ENCODE measurements at places on chromosomes 3 and 15.

DNA sequence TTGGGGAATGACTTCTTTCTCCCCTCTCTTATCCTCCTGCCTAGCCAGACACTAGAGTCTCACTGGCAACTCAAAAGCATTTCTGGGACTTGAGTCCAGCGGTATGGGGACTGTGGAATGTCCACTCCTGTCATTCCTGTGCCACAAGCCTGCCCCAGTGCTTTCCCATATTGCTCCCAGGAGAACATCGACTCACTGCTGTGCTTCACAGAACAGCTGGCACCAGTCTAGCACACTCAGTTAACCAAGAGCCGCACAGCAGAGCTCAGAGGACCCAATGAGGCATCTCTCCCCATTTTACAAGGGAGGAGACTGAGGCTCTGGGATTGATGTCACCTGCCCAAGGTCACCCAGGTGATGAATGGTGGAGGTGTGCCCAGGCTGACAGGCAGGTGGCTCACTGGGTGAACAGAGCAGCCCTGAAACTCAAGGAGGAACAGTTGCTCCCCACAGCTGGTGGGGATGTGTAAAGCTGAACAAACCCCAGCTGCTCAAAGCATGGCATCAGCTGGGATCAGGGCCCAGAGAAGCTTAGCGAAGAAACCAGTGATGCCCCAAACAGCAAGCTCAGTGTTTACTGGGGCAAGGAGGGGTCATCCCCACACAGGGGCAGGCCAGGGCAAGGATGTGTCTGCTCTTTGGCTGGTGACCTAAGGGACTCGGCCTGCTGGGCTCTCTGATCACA, 35.4 kb upstream of the DUSP7 start:
- DNase-seq = no peak

GRCh38 chr3:196555295-196555694, 13.1 kb downstream of the WDR53 start:
- no peak for DNase-seq

- no peak for DNase-seq
These were observed 17.1 kb downstream of the PCNP start for GRCh38 chr3:101591071-101591470.

GRCh38 chr3:37800022-37800551, 61.6 kb upstream of the CTDSPL start:
- no peak for DNase-seq

DNA sequence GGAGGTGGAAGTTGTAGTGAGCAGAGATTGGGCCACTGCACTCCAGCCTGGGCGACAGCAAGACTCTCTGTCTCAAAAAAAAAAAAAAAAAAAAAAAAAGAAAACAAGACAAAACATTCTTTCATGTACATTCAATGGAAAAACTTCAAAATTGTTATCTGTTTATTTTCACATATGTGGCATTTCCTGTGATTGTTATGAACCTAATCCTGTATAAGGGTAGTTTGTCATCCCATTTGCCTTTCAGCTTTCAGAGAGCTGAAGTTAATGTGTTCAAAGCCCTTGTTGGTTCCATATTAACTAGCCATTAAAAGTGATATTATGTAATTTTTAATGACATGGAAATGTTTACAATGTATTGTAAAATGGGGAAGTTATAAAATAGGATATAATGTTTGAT, 17.3 kb upstream of the NCK1 start:
- DNase-seq = no peak

GRCh38 chr3:17032407-17033034, 147.8 kb downstream of the PLCL2 start:
- no peak for DNase-seq

- no peak for DNase-seq
These were observed 86.6 kb downstream of the NR2F2 start for GRCh38 chr15:96416934-96417759.

GRCh38 chr3:187183903-187184302, 13.4 kb upstream of the RTP1 start:
- no peak for DNase-seq

GRCh38 chr3:127325629-127325961, 37.7 kb upstream of the PRR20G start:
- no peak for DNase-seq

DNA sequence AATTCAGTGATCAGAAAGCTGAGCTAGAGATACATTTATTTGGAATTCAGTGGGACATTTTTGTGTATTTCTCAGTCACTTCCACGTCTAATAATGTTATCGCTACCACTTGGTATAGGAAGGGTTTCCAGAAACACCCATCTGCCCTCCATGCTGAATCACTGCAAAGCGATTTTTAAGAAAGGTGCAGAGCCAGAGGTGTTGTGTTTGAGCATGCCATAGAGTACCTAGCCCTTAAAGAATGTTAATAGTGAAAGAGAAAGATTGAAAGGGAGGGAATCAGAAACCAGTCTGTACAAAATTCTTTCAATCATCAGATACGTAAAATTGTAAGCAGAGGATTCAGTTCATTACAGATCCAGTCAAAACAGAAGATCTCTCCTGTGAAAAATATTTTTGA, 80.1 kb upstream of the ARL6 start:
- no peak for DNase-seq

GRCh38 chr3:30281526-30281925, 324.9 kb upstream of the TGFBR2 start:
- DNase-seq = no peak

DNA sequence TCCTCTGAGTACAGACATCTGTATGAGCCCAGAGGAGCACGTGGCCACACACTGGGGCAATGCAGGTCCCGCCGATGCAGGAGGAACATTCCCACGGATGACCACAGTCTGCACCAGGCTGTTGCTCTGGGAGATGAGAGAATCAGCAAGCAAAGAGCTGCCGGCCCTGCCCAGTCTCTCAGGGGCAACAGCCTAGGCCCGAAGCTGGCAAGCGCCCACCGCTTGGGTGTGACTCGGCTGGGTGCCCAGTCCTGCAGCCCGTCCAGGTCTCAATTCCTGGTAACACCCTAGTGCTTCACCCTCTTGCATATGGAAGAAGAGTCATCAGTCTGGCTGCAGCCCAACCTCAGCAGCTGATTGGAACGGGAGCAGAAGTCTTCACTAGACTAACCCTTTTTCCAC, 153.7 kb upstream of the HES1 start:
- no peak for DNase-seq

DNA sequence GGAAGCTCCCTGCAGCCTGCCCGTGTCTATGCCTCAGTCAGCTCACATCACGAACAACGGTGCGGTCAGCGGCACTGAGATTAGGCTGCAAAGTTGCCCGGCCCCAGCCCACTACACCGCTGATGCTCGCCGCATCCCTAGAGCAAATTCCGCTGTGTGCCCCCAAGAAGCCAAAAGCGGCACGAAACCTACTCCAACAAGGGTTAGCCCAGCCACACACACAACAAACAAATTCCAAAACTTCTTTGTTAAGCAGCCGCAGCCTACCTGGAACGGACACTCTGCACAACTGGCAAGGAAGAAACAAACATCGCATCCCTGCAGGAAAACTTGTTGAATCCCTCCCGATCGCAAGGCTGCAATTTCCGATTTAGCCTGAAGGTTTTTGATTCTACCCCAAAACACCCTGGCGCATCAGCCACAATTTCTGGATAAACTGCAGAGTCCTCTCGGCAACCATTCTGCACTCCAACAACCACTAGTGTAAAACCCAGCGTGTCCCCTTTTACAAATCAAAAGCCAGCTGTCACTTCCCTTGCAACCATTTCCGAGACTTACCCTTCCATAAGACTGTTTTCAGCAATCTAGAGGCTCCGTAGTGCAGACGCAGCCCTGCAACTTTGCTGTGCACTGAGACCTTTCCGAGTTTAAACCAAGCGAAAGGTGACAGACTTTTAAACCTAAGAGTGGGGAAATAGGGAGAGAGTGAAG, 449 bp downstream of the ROBO1 start:
- no peak for DNase-seq

- DNase-seq = no peak
These were observed 30.1 kb downstream of the GREM1 start for GRCh38 chr15:32747921-32748342.

DNA sequence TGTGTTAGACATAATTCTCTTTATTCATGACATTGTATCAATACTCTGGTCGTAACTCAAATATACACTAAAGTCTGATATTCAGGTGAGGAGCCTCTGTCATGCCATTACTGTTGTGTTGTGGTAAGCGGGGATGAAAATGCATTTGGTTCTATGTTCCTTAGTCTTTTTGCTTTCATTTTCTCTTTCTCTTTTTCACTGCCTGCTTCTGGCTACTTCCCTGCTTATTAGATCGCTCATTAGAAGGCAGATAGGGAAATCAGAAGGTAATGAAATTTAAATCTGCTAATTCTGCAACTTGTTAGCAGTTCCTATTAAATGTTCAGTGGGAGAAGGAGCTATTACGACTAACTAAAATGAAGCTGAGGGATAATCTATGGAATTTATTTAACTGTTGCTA, 345.0 kb downstream of the GRM7 start:
- no peak for DNase-seq

DNA sequence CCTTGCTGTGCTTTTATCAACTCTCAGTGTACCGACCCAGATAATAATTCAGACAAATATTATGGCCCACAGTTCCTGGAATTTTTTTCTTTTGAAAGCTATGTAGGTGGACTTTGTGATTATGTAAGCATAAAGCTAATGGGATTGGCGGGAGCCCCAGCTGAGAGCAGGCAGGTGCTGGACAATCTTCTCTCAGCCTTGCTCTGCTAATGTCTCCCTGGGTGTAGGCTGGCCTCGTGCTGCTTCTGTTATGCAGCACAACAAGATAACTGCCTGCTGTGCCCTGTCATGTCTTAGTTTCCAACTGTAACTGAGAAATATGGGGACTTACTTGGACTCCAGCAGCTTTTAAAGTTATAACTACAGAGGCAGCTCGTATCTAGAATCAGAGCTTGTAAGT, 415.0 kb downstream of the PDCD6IP start:
- DNase-seq = no peak

DNA sequence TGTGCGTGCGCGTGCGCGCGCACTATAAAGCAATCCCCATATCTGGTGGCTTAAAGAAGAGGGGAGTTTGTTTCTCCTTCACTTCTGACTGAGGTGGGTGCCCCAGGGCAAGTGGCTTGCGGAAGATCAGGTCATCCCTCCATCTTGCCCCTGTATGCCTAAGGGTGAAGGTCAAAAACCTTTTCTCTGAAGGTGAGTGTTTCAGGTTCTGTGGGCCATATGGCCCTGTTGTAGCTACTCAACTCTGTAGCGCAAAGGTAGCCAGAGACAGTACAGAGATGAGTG, 5.5 kb downstream of the ABTB1 start:
- no peak for DNase-seq

GRCh38 chr3:87307805-87308204, 31.4 kb upstream of the POU1F1 start:
- no peak for DNase-seq

DNA sequence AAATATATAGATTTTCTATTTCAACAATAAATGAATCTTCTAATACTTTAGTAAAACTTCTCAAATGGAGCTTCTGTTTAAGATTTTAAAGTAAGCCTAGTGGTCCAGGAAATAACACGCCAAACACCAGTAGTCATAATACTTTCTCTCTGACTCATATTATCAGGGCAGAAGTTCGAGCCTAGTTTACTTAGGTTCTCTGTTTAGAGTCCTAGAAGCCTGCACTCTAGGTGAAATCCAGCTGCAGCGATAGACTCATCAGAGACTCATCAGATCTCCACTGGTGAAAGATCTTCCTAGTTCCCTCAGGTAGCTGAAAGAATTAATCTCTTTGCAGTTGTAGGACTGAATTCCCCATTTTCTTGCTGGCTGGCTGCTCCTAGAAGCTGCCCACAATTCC, 552.5 kb upstream of the ROBO2 start:
- DNase-seq = no peak

GRCh38 chr3:151979906-151980305, 106.5 kb downstream of the SUCNR1 start:
- no peak for DNase-seq

DNA sequence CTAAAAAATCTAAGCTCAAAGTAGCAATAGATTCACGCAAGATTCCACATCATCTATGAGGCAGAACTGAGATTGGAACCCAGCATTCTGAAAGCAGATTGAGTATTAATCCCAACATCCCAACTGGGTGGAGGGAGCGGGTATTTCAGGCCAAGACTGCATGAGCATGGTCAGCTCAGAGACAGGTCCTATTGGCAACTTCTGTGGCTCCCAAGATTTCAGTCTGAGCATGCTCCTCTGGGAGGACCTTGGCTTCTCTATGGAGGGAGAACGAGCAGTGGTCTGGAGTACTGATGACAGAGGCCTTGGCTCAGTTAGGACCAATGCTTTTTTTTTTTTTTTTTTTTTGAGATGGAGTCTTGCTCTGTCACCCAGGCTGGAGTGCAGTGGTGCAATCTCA, 4.0 kb upstream of the ITGA11 start:
- DNase-seq = no peak

Measured in activated naive CD4-positive, alpha-beta T cell (primary cell).